ENCODE measurements at places on chromosomes 3 and 15. TPM values are rescaled to one million over a fixed set of nuclear protein-coding genes. Genes with fewer than 3 reads are reported as not detected.

DNA sequence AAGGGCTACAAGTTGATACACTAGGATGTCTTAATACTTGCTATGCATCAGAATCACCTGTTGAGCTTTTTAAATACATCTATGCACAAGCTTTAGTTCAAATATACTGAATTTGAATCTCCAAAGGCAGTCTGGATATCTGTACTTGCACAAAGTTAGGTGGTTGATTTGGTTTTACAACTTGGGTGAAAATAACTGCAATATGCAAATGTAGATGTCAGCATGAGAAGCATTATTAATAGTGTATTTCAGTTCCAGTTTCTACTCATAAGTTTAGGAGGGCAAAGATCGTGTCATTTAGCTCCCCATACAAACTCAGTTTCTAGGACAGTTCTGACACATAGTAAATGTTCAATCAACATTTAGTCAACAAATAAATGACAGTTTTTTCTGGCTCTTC lies 25.6 kb downstream of the IQCB1 start:
- DNase-seq: no peak

- no peak for DNase-seq
Observed at GRCh38 chr3:118980832-118981231, 53.8 kb downstream of the IGSF11 start.

DNA sequence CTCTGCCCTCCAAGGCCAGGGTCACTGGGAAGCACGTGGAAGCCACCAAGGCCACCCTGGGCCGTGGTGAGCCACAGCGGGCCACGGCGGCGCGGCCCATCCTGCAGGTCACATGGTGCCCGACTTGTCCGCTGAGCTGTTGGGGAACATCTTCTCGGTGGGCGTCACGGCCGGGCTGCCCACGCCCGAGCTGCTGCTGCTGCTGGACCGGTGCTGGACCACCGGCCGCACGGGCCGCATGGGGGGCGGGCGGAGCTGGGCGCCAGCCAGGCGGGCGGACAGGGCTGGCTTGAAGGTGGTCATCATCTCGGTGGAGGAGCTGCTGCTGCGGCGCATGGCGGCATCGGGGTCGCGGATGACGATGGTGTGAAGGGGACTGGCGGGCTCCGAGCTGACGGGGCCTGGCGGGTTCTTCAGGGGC lies 22.1 kb upstream of the RAD18 start:
- DNase-seq: no peak

DNA sequence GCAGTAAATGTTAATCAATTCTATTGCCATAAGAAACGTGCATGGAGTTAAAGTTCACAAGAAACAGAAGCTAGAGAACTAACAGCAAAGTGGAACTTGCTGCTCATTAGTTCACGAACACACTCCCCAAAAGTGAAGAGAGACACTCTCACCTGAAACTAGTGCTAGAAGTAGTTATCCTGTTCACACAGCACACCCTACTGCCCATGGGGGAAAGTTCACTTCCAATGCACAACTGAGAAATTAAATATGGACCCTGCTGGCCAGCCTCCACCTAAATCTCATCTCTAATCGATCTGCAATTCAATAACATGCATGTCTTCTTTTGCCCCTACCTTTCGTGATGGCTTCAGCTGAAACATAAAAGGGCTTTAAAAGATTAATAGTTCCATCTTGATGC lies 39.4 kb upstream of the FRMD4B start:
- peak; percentile 7 for DNase-seq

Gene RFT1
- total RNA-seq: 23.5 TPM

Gene RNF168
- 18.1 TPM for total RNA-seq

- no peak for DNase-seq
Observed at GRCh38 chr15:49715211-49715610, 94.4 kb downstream of the DTWD1 start.

GRCh38 chr3:174100744-174101143 lies 703.2 kb downstream of the NLGN1 start:
- peak; percentile 30 for DNase-seq

Measured in IMR-90 (cell line).